Stimulated activated CD4-positive, alpha-beta T cell treated with anti-CD3 and anti-CD28 coated beads, Interleukin-1b, Interleukin-23, amount 100 ng/mL, for 1 hour (primary cell): ENCODE measurements at places on chromosomes 4 and X.

GRCh38 chr4:41257257-41257901 lies 651 bp downstream of the UCHL1 start:
- DNase-seq = no peak

DNA sequence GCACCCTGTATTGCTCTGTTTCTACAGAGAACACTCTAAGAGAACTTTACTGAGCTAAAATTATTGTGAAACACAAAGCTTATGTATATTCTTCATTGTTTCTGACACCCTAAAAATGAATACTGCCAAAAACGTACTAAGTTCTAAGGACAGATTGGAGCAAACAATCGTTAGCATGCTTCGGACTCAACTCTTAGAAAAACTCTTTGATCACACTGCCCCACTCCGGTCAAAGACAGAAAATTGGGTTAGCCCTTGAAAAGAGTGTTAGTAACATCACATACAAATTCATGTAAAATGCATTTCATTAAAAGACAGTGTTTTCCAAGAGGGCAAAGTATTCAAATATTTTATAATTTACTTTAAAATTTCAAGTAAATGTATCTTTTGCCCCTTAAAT lies 177.4 kb downstream of the DCHS2 start:
- no peak for DNase-seq

DNA sequence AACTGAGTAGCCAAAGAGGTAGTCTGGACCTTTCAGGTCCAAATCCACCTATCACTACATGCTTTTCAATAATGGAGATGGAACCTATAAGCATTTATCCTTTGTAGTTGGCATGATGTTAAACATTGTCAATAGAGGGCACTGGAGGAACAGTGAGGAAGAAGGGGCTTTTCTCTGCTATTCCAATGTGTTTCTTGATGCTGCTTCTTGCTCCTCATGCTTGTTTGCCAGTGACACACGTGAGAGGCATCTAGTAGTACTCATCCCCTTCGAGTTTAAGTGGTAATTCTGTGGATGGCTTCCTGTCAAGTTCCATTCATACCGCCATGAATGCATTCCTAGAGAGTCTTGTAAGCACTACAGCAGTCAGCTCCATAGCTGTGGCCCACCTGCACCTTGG lies 84.0 kb downstream of the NAA11 start:
- DNase-seq = no peak

GRCh38 chr4:52199574-52200338 lies 148.7 kb downstream of the SPATA18 start:
- no peak for DNase-seq

DNA sequence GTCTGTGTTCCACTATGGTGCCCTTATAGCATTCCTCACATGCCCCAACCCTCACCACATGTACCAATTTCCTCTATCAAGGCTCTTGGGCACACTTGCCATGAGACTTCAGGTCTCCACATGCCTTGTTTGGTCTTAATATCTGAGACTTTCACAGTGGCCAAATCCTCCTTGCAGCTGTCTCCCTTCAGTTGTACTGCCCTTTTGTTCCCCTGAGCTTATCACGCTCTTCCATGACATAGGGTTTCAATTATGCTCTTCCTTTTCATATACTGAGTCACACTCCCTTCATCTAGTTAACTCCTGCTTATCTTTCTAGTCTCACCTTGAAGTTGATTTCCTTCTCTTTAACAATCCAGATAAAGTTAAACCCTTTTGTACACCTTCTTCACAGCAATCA lies 212.9 kb downstream of the PDHA2 start:
- DNase-seq = no peak
